ENCODE measurements at places on chromosomes 16 and 17.

GRCh38 chr17:77453613-77454241 is 313.0 kb downstream of the SEC14L1 start:
- DNase-seq: no peak

DNA sequence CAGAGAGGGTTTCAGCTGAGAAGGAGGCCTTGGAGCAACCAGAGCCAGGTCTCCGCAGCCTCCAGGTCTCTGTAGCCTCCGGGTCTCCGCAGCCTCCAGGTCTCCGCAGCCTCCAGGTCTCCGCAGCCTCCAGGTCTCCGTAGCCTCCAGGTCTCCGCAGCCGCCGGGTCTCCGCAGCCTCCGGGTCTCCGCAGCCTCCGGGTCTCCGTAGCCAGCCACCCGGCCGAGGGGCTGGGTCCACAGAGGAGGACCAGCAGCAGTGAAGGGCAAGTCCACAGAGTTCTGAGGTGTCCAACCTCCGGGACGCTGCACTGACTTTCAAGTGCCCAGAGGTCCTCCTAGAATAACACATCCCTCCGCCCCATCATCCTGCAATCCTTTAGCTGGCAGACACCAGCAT is 221.0 kb downstream of the RBFOX3 start:
- no peak for DNase-seq

GRCh38 chr16:75695708-75696107 is 5.6 kb downstream of the DUXB start:
- DNase-seq: no peak

DNA sequence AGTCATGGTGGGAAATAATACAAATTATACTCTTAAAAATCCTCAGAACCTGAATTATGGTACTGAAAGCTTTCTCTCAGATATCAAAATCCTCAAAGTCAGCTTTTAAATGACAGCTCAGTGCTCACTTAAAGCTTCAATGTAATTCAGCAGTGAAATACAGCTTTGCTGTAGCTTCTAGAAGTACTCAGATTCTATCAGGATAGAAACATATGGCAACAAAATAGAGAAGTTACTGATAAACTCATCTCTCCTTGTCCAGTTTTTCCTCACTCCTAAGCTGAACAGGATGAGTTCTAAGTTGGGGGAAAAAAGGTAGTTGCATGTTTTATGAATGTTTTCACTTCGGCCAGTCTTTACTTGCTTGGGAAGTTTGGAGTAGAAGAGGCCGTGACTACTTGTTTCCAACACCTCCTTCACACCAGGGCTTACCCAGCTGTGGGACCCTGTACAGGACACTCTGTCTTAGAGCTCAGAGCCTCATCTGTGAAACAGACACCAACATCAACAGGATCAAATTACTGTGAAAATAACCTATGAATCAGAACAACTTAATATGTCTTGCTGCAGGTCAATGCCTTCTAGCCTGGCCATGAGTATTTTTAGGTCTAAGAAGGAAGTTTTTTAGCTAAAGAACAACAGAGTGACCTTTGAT is 30.2 kb downstream of the OGFOD1 start:
- no peak for DNase-seq

DNA sequence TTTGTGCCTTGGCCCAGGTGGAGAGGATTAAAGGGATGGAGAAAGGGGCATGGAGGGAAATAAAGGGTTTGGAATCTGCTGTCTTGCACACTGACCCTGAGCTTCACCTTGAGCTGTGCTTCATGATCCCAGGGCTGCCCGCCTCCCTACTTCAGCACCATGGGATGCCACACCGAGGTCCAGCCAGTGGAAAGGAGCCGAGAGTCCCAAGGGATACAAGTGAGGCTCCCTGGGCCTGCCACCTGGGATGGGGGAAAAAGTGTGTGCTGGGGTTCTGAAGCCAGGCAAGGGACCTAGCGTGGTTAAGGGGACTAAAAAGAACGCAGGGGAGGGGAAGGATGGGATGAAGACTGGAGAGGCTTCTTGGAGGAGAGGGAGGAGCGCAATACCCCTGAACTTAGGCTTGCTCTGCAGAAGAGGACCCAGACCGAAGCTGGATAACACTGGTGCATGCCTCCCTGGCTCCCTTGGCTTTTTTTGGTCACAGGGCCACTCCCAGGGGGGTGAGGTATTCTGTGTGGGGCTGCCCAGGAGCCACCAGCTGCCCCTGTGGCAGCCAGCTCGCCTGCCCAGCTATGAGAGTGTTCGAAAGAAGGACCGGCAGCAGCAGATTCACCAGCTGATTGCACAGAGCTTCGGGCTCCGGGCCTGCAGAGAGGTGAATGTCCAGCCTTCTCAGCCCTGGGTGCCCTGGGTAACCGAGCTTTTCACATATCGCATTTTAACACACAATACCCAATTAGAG is 7.2 kb downstream of the MRPL27 start:
- DNase-seq: no peak

DNA sequence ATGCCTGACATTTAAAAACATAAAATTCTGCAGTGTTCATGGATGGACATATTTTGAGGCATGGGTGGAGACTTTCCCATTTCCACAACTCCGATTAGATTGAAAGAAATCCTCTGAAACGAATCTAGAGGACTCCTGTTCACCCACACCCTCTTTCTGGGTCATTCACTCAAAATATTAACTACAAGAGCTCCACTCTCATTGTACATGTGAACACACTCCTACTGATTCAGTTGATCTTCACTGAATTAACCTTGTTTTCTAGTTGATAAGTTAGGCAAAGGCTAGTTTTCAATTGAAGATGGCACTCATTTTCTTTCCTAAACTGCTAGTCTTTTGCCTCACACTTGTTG is 44.1 kb downstream of the GRB7 start:
- DNase-seq: no peak

DNA sequence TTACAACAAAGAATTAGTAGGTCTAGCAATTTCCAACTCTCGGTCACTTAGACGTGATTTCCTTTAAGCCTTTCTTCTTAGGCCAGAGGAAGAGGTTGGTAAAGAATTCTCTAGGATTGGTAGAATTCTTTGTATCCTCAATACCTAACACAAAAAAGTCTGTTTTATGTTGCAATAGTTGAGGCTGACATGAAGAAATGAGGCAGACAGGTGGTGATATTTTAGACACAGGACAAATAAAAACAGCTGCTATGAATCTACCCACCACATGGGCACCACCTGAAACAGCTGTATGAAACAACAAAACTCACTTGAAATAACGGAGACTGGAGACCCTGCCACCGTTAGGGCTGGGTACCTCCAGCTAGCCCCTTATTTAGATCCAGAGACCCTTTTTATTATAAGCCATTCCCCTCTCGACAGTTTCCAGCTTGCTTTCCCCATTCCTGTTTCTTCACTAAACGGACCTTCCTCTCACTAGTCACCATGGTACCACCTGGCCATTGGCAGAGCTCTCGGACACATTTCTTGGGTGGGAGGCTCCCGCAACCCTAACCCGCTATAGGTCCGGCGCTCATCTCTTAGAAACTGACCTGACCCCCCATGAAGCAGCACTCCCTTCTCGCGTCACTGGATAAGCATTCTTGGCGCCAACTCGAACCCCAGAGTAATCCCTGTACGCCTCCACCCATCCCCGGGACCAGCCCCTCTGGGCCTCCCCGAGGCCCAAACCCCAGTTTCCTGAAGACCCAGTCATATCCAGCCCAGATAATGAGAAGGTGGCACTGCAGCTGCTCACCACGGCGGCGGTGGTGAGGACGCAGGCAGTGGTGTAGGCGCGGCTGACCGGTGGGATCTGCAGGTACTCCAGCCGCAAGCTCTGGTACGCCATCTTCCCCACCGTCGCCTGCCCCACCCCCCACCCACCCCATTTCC is at the start of gene DERL2:
TSS of gene DERL2 (minus strand) at position 909 of the 936 bp plus-strand sequence. CDS start at position 892, 17 bp downstream.
- no peak for DNase-seq

- no peak for DNase-seq
These were observed 48.8 kb upstream of the CACNG5 start for GRCh38 chr17:66786107-66786506.

DNA sequence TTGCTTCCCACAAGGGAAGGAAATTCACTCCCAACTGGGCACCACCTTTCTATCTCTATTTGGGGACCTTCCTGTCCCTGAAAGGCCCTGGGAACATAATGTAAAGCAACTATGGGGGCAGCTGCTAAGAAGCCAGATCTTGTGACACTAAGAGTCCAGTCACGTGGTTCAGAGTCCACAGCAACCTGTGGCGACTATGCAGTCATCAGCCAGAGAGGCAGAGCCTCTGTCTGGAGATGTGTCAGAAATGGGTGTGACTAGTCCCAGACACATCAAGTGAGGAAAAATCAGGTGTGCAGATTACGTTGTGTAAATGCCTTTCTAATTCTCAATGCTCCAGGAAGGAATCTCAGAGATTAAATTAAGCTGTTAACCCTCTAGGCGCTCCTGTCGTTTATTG is 26.6 kb upstream of the SKAP1 start:
- DNase-seq: no peak

DNA sequence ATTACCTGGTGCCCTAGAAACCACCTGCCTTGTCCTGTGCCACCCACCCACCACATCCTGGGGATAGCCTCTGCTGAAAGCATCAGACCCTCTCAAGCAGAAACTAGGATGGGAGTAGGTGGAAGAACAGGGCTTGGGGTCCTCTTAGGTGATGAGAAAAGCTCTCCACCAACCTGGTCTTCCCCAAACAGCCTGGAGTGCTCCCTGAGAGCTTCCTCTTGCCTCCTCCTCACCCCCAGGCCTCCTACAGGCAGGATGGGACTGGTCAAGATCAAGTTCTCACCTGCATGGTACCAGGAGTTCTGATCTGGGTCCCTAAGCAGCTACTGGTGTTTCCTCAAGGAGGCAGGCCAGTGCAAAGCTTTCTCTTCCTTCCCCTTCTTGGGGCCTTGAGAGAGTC is 15.4 kb downstream of the WNT9B start:
- no peak for DNase-seq

DNA sequence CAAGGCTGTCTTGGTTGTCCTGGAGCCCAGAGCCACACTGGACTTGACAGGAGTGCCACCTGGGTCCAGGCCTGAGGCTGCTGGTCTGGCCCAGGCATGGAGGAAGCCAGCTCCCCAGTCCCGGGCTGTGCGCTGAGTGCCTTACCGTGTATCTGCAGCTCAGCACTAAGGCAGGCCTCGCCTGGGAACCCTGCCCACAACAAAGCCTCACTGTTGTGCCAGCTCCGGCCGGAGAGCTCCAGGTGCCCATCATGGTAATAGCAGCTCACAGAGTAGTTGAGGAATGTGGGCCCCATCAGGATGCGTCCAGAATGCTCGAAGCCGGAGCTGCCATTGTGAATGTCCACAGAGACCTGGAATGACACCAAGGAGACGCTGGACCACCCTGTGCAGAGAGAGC is 72.2 kb downstream of the RMI2 start:
- no peak for DNase-seq
